Effector CD8-positive, alpha-beta T cell (primary cell): ENCODE measurements at places on chromosomes 7 and 10.

- no peak for DNase-seq
Measured at GRCh38 chr10:78214955-78215354, 181.3 kb downstream of the RPS24 start.

- no peak for DNase-seq
Measured at GRCh38 chr7:20220293-20220761, 3.1 kb upstream of the MACC1 start.

DNA sequence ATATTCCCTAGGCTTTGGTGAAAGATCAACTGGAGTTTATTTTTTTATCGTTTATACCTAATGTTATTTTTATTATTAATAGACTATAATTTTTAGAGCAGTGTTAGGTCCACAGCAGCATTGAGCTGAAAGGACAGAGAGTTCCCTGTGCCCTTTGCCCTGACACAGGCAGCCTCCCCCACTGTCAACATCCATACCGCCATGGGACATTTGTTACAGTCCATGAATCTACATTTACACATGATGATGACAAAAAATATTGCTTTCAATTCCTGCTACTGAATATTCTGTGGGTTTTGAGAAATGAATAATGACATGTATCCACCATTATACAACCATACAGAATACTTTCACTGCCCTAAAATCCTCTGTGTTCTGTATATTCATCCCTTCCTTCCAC is 1297.5 kb upstream of the SORCS1 start:
- DNase-seq, result no peak

DNA sequence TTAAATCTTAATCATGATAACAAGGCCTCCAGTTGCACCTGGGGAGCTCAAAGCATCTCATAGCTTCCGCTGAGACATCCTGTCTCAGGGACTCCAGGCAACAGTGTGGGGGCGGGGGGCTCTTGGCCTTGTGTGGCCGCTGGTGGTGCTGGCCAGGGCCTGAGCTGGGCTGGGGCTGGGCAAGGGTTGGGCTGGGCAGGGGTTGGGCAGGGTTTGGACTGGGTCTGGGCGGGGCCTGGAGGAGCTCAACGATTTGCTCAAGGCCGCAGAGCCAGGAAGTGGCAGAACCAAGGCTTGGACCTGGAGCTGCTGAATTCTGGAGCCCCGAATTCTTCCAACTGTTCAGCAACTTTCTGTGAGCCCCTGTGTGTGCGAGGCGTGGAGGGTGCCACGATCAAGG is 37.9 kb upstream of the PSMG3 start:
- DNase-seq, result no peak

- no peak for DNase-seq
Measured at GRCh38 chr7:131020759-131021261, 286.8 kb upstream of the KLF14 start.

DNA sequence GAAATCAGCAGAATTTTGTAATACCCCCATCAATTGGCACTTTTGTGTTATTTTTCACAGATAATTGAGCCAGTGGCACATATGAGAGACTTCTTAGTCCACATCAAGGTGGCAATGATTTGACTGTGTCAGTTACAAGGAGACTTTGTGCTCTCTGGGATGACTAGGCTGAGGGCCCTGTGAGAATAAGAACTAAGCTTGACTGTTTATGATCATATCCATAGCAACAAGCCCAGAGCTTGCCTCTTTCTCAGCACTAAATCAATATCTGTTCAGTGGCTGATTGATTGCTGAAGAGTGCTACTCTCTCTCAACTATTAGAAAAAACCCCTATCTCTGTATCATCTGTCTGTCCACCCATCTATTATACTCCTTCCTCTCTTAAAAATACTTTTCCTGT is 185.3 kb upstream of the PLPP4 start:
- DNase-seq, result no peak

DNA sequence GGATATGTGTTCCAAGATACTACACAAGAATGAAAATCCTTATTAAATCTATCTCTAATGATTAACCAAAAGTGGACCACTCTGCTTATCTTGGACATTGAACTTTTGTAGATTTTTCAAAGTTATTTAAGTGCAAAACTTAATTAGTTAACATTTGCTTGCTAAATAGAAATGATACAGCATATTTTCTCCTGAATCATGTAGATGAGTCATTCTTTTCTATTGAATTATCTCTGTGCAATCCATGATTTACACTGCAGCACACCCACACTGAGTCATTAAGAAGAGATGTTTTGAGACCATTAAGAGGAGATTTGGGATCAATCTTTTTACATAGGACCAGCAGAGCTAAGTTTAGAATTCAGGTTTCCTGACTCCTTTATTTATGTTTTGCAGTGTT is 6.6 kb upstream of the ABCC2 start:
- DNase-seq, result no peak
